ENCODE measurements at places on chromosomes 5 and 9.
A peak's percentile ranks its signal among the peaks of the same experiment; 100 is the strongest.

DNA sequence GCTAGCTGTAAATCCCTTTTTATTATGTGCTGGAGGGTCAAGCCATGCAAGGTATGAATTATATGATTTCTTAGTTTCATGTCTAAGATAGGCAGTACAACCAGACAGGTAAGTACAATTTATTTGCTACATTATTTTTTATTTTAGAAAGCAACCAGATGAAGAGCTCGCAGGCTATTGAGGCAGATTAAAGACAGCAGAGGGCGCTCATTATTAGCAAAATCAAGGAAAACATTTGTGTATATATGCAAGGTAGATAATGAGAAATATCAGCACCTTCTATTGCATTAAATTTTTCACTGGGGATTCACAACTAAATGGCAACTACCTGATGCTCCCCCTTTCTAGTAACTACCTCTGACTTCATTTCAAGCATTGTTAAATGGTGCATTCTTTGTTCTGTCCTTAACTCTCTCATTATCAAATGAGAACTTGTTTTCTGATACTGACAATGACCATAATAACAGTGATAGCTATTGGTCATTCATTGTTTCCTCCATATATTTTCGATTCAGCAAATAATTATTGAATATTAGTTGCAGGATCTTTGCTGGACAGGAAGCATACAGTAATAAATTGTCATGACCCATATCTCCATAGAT is 8.6 kb downstream of the SCGB3A2 start:
- peak; percentile 72 for DNase-seq

DNA sequence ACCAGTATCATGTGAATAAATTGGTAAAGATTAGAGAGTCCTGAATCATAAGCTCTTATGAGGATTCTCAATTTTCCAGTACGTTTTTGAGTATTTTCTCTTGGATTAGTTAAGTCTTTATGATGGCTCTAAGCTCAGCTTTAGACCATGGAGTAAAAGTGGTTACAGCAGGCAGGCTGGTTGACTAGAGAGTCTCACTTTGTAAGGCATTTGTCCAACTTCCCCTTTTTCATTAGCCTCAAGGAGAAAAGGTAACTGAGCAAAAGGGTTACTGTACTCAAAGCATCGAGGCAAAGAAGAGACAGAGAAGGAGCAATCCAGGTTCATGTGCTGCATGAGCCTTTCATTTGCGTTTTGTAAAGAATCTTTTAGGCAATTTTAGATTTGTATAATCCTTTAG is 8.5 kb downstream of the NOP16 start:
- DNase-seq: no peak

DNA sequence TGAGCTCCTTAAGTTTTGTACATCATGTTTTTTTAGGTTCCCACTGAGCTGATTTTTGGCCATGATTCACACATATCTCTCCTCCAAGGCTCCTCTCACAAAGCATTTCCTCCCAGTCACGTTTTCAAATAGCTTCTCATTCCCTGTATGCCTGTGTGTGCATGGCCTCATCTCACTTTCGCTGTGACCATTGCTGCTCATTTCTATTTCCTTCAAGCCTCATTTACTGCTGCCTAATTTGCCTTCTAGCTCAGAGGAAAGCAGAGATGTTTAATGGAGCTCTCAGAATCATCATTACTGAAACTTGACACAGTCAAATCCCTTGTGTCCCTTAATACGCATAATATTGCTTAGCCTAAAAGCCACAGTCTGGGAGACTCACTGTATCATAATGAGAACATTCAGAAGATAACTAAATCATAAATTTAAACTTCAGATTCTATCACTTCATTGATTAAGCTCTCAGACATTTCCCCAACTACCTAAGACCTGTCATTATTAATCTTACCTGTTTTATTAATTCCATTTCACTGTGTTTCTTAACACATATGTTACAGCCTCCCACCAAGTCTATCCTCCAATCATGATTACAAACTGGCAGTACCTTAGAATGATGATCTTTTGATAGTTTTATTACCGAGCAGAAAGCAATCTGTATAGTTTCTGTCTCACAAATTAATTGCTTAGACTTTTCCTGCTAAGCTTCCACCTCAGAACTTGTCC is 278.3 kb upstream of the PTGER4 start:
- no peak for DNase-seq

- DNase-seq: peak; percentile 77
These were observed 26.1 kb downstream of the MAP1B start for GRCh38 chr5:72133212-72133990.
